A549 treated with CORT108297 at 1 μM for 4 hours (cell line): ENCODE measurements at places on chromosomes 3 and 15. TPM values are rescaled to one million over a fixed set of nuclear protein-coding genes. Genes with fewer than 3 reads are reported as not detected.

COLQ gene
- 0.13 to 0.68 TPM (median 0.44 TPM) in 5 replicates for total RNA-seq

FRMD5 gene
- total RNA-seq, result 2.7 to 3.7 TPM (median 3.2 TPM) in 5 replicates

FAM81A gene
- total RNA-seq, result 12.1 to 14.6 TPM (median 12.8 TPM) in 5 replicates

ZKSCAN7 gene
- not detected in 5 replicates for total RNA-seq
